ENCODE measurements at places on chromosomes 12 and 14.

DNA sequence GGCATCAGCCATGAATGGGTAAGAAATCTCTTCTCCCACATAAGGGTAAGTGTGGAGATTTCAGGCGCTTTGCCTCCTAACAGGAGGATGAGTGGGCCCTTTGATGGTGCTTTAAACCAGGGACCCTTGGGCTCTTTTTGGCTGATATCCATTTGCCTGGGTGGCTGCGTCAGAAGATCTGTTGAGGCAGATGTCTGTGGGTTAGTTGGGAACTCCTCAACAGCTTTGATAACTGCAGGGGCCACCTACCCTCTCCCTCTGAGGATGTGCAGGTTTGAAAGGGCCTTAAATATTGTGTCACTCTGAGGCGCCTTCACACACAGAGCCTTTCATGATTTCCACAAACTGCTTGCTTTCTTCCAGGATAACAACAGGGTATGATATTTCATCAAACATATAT, 210.7 kb downstream of the PPM1H start:
- no peak for DNase-seq

DNA sequence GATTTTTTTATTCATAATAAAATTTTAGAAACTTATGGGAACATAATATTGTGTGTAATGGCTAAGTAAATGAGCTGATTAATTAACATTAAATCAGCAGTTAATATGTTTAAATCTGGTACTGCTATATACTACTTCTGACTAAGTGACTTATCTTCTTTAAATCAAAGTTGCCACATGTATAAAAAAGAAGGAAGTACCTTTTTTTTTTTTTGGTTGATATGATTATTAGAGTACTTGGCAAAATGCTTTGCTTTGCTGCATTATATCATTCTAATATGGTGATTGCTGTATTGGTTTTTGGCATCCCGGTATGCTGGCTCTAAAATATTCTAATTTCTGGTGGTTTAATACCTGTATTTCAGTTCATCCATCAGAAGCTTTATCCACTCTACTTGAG, 319.1 kb upstream of the RGS6 start:
- DNase-seq, result no peak

DNA sequence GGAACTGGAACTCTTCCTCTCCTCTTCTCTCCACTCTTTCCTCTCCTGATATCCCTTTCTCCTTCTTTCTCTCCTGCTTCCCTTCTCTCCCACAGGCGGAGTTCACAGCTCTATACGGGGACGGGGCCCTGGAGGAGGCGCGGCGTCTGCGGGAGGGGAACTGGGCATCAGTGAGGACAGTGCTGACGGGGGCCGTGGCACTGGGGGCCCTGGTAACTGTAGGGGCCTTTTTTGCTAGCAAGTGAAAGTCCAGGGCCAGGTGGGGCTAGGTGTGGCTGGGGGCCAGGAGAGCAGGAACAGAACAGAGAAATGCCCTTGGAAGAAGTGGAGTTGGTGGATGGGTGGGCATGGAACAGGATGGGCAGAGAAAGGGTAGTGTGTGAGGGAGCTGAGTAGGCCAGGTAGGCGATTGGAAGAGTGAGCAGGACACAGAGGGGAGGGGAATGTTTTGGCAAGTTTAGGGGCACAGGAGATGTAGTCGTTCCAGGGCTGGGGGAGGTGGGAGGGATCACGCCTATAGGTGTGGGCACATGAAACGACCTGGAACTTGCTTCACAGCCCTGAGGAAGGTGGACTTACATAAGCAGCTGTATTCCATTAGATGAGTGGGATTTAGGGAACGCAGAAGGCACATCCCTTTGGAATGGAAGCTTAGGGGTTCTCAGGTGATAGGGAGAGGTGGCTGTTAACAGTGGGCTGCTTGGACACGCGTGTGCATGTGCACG, 2.2 kb downstream of the BCL2L2 start:
- no peak for DNase-seq

GRCh38 chr12:5492562-5492961, 60.7 kb downstream of the NTF3 start:
- DNase-seq, result no peak

DNA sequence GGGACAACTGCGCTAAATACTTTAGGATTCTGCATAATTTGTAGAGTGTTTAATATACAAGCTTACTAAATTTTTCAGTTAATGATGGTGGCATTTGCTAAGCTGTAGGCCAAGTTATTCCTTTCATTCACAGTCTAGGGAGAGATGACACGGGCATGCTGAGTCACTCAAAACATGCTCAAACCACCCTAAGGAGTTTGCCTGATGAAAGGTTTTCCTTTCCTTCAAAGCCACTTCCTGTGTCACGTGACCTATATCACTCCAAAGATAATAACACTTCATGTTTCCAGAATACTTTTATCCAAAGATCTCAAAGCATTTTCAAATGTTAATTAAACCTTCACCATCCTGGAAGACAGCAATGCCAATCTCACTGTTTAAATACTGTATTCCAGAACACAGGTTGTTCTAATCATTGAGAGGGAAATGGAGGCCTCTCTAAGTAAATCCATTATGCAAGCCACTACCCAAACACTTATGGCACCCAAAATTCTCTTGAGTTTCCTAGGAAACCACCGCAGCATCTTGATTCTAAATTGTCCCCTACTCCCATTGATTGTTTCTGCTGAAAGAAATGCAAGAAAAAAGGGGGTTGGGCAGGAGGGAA, 207.0 kb upstream of the CDKN3 start:
- DNase-seq, result peak; percentile 82

- no peak for DNase-seq
These were observed 4.4 kb downstream of the CARMIL3 start for GRCh38 chr14:24055971-24056799.

- DNase-seq, result peak; percentile 56
These were observed 48.2 kb upstream of the ATP2B1 start for GRCh38 chr12:89756585-89757398.

- no peak for DNase-seq
These were observed 276.7 kb upstream of the SRRM4 start for GRCh38 chr12:118704527-118705241.

DNA sequence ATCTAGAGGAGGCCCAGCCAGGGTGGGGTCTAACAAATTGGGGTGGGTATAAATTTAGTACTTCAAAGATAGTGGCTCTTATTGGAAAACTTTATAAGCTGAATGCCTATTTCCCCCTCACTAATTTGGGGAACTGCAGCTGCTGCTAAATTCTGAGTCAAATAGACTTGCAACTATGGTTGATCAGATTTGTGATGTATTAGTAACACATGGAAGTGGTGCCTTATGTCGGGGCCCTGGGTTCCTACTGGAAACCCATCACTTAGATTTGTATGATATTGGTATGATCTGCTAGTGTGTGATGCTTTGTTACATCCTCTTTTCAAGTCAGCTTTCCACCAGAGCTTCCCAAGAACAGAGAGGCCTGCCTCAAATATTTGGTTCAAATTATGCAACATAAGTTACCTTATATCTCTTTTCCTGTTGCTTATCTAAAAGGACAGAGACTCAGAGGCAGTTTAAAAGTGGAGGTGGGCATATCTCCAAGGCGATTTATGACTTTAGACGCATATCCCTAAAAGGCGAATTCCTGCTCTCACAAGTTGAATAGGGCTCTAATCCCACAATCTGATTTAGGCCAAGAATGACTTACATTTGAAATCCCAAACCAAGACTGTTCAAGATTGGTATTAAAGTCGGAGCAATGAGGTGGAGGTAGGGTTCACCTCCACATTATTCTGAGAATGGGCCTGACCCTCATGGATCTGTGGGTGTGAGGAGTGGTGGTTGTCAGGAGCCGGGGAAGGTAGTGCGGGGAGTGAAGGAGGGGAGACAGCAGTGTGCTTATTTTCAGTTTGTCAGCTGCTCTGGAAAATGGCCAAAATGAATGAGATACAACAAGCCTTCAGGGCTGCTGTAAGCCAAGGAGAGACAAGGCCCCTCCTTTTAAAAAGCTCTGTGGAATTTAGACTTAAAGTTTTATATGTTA, 425.8 kb downstream of the RAD51B start:
- no peak for DNase-seq

DNA sequence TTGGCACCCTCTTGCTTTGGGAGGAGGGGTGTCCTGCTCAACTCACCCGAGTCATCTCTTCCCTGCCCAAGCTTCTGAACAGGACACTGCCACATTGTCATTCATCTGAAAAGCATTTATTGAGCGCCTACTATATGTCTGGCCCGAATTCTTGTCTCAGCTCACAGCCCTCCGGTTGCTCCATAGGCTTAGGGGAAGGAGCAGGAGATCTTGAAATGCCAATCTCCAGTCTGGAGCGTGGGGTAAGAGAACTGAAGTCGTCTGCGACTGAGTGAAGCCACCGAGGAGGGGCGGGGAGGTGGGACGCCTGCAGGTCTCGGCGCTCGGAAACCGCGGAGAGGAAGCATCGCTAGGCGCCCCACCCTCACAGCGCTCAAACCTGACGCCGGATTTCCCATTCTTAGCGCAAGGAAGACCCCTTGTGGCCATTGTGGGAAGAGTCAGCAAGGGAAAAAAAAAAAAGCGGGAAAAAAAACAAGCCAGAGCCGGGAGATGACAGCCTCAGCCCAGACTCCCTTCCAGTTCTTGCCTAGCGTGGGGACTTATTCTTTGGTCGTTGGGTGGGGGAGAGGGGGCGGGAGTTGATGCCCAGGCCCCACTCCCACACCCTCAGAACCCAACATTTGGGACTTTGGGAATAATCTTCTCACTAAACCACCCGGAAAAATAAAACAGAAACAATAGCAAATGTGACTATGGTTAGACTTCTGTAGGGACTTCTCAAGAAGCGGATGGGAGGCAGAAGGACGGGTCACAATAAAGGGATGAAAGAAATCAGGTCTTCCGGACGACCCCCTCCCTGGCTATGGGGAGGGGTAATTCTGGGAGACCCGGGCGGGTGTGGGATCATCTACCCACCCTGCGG, 28.2 kb upstream of the SMUG1 start:
- DNase-seq, result peak; percentile 85

DNA sequence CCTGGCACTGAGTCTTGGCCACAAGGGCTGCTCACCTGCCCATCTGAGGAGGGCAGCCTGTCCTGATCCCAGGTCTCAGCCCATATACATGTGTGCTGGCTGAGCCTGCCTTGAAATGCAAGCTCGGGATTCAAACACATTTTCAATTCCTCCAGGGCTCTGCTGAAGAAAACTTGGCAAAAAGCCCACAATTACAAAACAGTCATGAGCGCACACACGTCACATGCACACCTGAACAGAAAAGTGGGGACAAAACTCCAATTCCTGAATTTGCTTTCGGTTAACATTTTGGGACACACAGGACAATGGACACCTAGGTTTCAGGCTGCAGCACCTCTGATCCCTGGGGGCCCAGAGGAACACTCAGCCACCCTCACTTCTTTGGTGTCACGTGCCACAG, 113.9 kb downstream of the RBM19 start:
- DNase-seq, result no peak

- no peak for DNase-seq
These were observed 100.5 kb downstream of the ZNF664 start for GRCh38 chr12:124073356-124074035.

DNA sequence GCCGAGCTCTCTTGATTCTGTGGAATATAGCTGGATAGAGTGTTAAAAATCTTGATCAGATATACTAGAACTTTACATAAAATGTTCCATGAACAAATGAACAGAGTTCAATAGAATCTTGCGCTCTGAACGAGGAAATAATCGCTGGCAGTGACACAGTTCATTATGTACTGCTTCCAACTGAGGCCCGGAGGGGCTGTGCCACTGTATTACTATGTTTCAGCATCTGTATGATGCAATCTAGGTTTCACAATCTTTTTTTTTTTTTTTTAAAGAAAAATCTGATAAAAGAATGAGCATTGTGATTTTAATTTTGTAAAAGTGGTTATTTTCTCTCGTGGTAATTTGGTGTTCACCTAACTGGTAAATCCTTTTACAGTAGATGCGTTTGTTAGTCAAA, 77.2 kb downstream of the FERMT2 start:
- no peak for DNase-seq

GRCh38 chr12:4041187-4041885, 168.1 kb upstream of the PARP11 start:
- no peak for DNase-seq

- DNase-seq, result no peak
These were observed 67.2 kb downstream of the AEBP2 start for GRCh38 chr12:19506497-19506896.

DNA sequence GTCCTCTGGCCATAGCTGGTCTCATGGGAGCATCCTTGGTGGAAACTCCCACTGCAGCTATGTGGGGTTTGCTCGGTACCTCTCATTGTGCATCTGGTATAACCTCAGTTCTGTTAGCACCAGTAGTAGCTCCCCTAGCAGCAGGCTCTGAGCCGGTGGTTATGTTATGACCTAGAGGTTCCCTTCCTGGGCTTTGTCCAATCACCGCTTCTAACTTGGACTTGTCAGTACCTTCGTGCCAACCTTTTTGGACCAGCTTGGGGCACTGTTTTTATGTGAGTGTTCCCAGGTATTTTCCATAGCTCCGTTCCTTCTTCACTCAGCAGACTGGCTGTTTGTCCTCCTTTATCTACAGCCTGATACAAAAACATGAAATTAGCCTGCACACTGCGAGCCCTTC, 55.7 kb downstream of the ATG14 start:
- DNase-seq, result no peak

- no peak for DNase-seq
These were observed 297.6 kb downstream of the DAD1 start for GRCh38 chr14:22291406-22291805.

DNA sequence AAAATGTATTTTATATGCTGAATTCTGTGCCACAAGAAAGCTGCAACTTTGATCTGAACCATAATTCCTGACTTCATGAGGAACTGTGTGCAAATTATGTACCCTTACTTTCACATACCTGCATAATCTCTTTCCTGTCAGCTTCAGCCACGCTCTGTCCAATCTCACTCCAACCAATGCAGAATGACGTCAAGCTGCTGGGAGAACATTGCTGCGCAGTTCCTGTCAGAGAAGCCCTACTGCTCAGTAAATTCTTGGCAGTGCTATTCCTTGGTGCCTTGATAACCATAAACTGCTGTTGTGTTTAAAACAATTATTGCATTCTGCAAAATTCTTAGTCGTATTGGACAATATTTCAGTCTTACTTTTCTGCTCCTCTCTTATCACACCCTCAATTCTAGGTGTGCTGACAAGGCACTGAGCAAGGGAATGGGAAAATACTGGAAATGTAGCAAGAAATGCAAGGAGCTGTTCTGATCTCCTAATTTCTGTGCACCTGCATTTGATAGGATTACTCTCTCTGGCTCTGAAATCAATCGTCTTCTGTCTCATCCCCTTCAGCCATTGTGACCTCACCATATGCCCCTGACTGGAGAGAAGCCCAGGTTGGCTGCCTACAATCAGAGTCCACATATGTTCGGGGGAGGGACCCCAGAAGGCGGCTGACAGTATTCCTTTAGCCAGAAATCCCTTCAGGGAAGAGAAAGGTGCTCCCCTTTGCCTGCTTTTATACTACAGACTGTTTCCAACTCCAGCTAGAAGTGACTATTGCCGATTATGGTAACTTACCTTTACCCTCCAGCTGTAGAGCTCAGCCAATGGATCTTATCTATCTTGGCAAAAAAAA, 274.9 kb upstream of the NOVA1 start:
- DNase-seq, result no peak

DNA sequence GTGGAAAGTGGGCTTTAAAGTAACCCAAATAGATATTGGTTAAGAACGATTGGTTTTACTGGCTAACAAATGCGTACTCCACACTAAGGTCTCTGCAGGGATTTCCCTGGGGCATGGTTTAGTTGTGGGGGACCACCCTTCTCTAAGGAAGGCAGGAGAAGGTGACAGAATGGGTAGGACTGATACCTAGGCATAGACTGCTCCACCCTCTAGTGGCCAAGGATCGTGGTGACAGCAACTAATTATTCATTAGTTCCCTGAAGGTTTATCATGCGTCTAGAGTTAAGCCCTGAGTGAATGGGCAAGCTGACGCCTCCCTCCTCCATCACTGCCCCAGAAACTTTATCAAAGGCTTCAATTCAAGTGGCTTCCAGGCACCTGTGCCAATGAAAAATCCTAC, 9.1 kb downstream of the FAM181A start:
- peak; percentile 30 for DNase-seq
